ENCODE measurements at places on chromosomes 6 and 20. TPM values are rescaled to one million over a fixed set of nuclear protein-coding genes. Genes with fewer than 3 reads are reported as not detected.

Gene ZNF292
- total RNA-seq, result 35.0 TPM

Gene SPDEF
- total RNA-seq, result not detected

Gene TGM3
- not detected for total RNA-seq

Gene THEMIS
- 0.08 TPM for total RNA-seq

Gene LST1
- total RNA-seq, result 9.0 TPM

Gene CASS4
- 0.41 TPM for total RNA-seq

Gene HNF4A
- total RNA-seq, result not detected

Gene ETV7
- total RNA-seq, result 0.38 TPM

Gene PGBD1
- 2.5 TPM for total RNA-seq

Gene BCAS1
- not detected for total RNA-seq

Gene SAMD5
- 0.51 TPM for total RNA-seq

Gene ECT2L
- 1.1 TPM for total RNA-seq

GRCh38 chr6:132797951-132798868 is at the start of gene SLC18B1:
TSS of gene SLC18B1 (minus strand) at chr6:132798637. CDS start at chr6:132798456, 181 bp downstream.
- DNase-seq, result peak; percentile 84

DNA sequence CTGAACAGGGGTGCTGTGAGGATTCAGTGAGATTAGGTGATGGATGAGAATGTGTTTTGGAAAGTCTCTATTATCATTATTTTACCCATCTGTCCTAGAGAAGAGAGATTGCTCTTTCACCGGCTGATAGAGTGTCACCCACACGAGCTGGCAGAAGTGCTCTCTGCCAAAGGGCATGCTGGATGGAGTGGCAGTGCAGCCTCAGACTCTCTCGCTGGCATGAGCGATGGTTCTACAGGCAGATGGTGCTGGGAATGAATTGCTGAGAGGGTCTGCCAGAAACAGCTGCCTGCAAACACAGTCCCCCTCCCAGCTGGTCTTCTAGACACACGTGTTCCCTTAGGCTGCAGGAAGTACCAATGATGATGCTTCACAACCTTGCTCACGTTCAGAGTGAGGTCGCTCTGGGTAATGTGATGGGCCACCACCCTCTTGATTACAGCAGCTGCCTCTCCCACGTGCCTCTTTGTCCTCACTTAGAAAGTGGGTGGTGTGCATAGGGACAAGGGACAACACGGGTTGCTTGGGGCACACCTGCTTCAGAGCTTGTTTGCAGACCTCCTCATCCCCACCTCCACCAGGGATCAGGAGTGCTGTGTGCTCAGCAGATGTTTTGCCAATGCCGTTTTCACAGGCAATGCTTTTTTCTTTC is 84.7 kb downstream of the FOXA2 start:
- DNase-seq, result no peak

GRCh38 chr6:25388776-25389175 is 109.6 kb downstream of the CARMIL1 start:
- no peak for DNase-seq

DNA sequence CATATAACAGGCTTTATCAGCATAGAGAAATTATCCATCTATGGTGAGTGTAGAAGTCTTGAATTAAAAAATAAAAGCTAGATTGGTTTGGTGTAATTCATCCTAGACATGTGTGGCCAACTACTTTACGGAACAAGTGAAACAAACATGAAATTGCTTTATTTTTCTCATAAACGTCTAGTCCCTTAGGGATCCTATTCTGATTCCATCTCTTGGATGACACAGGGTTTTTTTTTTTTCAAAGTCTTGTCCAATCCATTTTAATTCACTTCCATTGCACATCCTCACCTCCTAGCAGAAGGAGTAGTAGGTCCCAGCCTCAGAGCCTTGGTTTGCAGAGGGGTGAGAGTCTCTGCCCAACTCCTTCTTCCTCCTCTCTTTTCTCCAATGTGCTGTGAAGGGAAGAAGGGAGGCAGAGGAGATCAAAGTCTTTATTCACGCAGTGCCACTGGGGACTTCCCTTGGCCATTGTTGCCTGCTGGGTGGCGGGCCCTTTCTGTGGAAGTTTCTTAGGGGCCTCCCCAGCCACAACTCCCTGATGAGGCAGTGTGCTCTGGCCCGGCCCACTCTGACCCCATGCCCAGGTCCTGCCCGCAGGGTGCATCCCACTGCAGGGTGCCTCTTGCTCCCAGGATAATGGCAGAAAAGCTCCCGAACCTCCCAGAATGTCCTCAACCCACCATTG is 104.4 kb upstream of the SNX9 start:
- DNase-seq, result no peak

DNA sequence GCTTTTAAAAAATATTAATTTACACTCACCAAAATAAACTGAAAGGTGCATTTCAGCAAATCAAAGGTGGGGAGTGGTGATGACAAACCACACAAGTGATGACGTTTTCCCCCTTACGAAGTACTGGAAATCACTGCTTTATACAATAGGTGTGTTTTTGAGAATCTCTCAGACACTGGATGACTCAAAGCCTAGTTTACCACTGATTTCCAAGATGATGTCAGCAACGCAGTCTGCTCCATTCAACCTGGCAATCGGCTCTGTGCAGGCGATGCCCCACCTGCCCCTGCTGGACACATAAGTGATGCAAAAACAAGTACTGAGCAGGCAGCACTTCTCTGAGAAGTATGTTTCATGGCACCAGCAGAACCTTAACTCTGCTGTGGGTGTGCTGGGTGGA is 114.4 kb downstream of the SOD2 start:
- DNase-seq, result no peak

GRCh38 chr6:154653853-154654252 is 79.4 kb upstream of the SCAF8 start:
- DNase-seq, result no peak

DNA sequence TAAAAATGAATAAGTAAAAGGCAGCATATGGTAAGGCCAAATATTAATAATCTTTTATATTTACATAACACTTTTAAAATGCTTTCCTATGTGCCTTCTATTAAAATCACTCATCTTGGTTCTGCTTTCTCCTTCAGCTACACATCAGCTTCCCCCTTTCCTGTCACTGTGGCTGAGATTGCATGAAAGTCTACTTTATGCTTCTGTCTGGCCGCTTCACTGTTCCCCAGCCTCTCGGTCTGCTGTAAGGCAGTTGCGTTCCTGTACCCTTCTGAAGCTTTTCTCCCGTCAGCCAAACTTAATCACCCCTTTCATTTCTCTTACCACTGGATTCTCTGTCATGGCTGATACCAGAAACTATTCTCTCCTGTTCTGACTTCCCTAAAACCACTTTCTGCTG is 34.6 kb downstream of the SOX4 start:
- DNase-seq, result no peak

GRCh38 chr6:75430631-75431325 is 62.8 kb downstream of the FILIP1 start:
- no peak for DNase-seq

GRCh38 chr6:139135578-139136545 is 982 bp downstream of the HECA start:
- DNase-seq, result peak; percentile 92

DNA sequence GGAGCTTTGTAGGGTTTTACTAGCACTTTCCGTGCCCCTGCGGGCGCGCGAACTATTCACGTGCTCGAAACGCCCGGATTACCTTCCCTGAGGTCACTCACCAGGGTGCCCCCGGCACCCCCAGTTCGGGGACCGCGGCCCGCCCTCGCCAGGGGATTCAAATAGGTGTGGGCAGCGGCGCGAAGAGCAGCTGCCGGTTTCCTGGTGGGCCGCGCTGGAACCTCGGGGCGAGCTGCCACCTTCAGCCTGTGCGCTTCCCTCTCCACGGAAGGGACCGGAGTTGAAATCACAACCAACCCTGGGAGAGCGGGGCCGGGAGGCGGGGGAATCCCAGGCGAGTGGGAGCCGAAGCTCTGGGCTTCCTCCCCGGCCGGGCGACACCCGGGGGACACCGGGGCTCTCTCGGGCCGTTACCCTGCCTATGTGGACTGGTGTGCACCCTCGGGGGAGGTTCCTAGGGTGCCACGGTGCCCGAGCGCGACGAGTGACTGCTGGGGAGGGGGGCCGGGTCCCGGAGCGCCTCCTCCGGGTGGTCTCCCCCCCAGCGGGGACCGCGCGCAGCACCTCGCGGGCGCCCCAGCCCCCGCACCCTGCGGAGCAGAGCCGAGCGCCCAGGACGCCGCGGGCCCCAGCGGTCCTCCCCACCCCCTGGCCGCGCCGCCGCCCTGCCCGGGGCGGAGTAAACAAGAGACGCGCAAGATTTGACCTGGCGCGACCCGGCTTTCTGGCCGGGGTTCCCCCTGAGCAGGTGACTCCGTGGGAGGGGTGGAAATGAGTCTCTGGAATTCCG is 2.1 kb upstream of the HIVEP2 start:
- DNase-seq, result peak; percentile 92

GRCh38 chr20:22719167-22719591 is 134.8 kb upstream of the FOXA2 start:
- DNase-seq, result no peak

DNA sequence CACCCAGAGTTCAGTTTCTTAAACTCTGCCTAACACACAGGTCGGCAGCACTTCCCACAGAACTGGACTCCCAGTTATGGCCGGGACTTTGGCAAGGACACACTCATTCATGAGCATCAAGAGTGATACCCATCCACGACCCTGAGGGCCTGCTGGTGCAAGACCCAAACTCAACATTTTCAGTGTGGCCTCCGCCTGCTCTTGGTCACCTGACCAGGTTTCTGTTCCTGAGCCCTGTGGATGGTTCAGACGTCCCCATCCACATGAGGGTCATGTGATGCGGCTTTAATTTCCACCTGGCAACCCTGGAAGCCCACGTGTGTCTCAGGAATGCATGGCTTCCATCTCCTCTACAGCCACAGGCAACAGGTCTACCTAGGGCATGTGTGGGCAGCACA is 245.3 kb downstream of the DLL1 start:
- DNase-seq, result peak; percentile 14

DNA sequence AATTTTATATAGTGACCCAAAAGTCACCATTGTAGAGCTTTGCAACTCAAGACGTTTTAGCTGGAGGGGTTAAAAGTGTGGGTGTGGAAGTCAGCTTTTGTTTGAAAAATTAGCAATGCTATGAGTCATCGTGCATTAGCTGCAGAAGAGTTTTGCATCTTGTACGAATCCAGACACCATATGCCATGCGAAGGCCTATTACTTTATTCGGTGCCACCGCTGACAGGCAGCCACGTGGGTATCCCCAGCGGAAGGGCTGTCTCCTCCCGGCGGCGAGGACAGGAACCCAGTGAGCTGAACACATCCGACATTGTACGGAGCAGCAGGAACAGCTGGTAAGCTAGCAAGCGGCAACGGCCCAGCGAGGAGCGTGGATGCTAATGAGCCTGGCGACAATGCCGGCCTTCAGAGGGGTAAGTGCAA is 84.4 kb downstream of the INSM1 start:
- DNase-seq, result peak; percentile 83

GRCh38 chr6:106152952-106153351 is 66.8 kb downstream of the PRDM1 start:
- DNase-seq, result no peak

DNA sequence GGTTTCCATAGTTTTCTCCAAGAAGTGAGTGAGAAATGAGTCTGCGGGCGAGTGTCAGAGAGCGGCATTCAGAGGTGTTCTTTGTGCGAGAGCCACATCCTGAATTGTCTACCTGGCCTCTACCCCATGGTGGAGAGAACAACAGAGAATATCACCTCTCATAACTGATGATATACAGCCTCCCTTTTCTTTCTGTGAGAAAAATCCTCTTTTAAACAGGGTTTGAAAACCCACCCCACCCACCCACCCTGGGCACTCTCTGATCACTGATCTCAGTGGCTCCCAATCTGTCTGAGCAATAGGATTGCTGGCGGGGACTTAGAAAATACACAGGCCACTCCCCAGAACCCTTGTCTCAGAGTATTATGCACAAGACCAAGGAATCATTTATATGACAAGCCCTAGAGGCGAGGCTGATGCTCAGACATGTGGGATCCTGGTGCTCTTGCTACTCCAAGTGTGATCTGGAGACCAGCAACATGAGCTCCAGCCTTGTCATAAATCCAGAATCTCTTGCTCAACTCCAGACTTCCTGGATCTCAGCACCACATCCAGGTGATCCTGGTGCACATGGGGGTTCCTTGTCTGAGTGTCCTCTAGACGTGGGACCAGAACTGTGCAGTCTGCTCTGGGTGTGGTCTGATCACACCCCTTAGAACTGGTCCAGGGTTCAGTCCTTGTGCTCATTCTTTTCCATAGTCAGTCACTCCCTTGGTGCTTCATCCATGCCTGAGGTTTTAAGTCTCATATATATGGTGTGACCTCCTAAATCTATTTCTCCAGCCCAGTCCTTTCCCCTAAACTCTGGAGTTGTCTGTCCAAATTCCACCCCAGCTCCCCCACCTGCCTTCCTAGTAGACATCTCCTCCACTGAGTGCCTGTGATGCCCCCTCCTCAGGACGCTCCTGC is 5.3 kb downstream of the HLA-B start:
- no peak for DNase-seq

DNA sequence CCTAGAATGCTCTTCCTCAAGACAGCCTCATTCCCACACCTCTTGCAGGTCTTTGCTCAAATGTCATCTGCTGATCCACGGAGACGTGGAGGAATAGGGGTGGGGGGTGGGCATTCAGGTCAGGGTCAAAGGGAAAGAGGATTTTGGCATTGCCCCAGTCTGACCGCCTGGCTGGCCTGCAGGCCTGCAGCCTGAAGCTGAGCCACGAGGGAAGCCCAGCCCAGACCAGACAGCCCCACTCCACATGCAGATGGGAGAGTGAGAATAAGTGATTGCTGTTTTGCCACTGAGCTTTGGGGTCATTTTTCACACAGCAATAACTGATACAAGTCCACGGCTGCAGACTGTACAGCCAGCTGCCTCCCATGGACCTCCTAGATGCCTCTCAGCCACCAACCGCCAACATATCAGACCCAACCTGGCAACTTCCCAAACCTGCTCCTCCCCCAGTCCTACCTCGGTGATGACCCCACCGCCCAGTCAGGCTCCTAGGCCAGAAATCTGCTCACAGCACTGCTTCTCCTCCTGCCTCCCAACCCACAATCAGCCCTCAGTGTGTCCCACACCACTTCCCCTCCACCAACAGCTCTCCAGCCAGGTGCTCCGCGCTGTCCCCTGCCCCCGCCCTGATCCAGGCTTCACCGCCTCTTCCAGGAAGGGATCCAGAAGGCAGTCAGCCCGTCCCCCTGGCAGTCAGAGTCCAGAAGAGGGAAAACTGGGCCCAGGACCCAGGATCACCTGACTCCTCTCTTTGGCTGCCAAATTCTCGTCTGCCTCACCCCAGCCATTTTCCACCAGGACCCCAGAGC is 14.0 kb downstream of the KIAA1755 start:
- DNase-seq, result no peak

DNA sequence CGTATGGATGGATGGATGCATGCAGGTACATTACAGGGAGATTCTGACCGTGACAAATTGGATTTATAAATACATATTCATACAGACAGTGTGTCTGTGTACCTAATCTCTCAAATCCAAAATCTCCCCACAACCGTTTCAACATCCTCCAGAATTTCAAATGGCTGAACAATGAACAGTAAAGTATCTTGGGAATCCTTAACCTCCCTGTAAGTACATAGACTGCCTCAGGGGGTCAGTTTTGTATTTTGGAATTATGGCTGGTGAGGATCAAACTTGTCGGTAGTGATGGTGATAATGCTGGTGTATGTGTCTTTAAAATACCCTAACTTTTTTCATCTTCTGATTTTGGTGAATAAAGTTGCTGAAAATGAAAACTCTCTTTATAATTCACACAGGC is 246.2 kb downstream of the FOXC1 start:
- no peak for DNase-seq

- DNase-seq, result no peak
Observed at GRCh38 chr20:50036703-50037102, 53.9 kb downstream of the SNAI1 start.

Measured in Right ventricle myocardium inferior (tissue), 1 donor.